ENCODE measurements at places on chromosomes 7 and 10.

DNA sequence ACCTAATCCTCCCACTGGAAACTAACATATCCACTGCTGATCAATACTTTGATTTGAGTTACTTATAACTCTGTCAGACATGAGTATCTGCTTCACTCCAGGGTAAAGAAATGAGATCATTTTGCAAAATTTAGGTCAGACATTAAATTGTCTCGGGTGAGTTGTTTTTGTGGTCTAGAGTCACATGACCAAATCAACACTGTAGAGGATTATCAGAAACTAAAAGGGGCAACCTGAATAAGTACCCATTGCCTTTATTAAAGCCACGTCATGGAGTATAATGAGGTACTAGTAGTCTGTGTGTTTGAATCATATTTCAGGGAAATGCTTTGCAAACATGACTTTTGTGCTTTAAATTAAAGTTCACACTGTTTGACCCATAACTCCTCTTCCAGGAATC, 107.7 kb upstream of the ADO start:
- no peak for DNase-seq

GRCh38 chr10:25756784-25757183, 177.2 kb upstream of the MYO3A start:
- DNase-seq, result no peak

- no peak for DNase-seq
Observed at GRCh38 chr10:73645251-73645650, 4.0 kb upstream of the MYOZ1 start.

DNA sequence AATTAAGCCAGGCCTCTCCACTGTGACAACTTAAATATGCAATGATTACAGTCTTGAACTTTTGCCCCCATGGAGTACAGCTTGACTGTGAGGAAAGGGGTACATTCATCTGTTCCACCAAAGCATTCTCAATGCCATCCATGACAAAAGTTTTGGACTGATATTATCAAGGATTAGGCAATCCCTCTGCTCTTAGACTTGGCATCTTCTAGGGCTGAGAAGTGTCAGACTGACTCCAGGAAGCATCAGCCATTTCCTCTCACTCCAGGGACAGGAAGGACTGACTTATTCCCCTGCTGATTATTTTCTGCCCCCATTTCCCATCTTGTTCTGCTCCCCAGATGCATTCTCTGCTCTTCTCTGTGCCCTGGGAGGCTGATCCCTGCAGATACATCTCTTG, 69.7 kb downstream of the ZNF365 start:
- DNase-seq, result no peak

DNA sequence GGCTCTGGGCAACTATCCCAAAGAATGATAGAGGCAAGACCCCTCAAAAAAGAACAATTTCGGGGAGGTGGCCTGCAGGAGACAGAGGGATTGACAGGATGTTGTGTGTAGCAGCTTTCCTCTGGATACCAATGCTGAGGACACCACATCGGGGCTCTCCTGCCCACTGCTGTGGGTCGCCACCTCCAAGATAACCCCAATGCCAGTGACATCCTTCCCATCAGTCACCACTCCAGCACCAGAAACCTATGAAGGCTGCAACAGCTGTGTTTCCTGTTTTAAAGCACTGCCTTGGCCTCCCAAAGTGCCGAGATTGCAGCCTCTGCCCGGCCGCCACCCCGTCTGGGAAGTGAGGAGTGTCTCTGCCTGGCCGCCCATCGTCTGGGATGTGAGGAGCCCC, 17.6 kb downstream of the ARHGAP19 start:
- DNase-seq, result no peak
